Activated CD8-positive, alpha-beta T cell treated with anti-CD3 and anti-CD28 coated beads for 36 hours (primary cell): ENCODE measurements at places on chromosomes 4 and X.

- H3K4me3 ChIP-seq: no peak overlapping the region
- peaks cover 2% of the 10 kb centered on the region for H3K27me3 ChIP-seq
- DNase-seq: no peak
- no peaks in the 10 kb centered on the region for H3K4me1 ChIP-seq
- no peaks in the 10 kb centered on the region for H3K36me3 ChIP-seq
- no peak overlapping the region for H3K27ac ChIP-seq
Measured at GRCh38 chr4:7638984-7639789, 204.5 kb upstream of the PSAPL1 start.

DNA sequence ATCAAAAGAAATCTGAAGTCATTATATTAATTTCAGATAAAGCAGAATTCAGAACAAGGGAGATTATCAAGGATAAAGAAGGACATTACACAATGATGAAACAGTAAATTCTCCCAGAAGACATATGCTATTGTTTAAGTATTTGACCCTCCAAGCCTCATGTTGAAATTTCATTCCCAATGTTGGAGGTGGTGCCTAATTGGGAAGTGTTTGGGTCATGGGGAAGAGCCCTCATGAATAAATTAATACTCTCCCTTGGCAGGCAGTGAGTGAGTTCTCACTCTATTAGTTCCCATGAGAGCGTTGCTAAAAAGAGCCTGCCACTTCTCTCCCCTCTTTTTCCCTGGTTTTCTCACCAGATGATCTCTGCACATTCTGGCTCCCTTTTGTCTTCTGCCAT is 249.9 kb upstream of the GRIA3 start:
- no peaks in the 10 kb centered on the region for H3K27me3 ChIP-seq
- DNase-seq: no peak
- H3K27ac ChIP-seq: no peak overlapping the region
- H3K4me1 ChIP-seq: no peaks in the 10 kb centered on the region
- no peak overlapping the region for H3K4me3 ChIP-seq

- DNase-seq: no peak
- peaks cover 12% of the 10 kb centered on the region for H3K4me1 ChIP-seq
Measured at GRCh38 chrX:42432552-42432951, 345.4 kb downstream of the PPP1R2C start.

DNA sequence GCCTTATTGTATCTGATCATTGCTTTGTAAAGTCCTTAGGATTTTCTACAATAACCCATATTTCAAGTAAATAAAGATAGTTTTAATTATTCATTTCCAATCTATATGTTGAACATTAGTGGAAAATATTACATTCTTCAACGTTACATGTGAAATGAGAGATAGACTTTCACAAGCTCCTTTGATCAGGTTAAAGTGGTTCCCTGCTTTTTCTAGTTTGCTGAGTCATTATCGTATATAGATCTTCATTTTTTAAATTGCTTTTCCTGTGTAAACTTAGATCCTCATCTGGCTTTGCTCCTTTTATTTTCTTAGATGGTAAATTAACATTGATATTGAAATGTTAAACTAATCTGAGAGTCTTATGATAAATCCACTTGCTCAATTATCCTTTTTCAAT is 599.0 kb downstream of the TRAM1L1 start:
- DNase-seq: no peak
- H3K4me1 ChIP-seq: no peaks in the 10 kb centered on the region

DNA sequence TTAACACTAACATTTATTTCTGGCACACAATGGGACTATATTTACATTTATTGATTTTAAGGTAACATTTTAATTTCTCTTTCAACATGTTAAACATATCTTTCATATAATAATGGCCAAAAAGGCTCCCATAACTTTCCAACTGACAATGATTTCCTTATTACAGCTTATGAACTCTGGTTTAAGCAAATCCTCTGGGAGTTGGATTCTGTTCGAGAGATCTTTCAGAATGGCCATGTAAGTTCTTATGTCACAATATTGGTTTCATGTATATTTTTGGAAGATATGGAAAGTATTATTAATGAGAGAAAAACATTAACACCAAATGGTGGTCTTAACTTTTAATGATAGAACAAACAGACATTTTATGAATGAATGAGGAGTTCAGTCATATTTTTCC is 4.1 kb downstream of the TDO2 start:
- H3K27me3 ChIP-seq: peaks cover 16% of the 10 kb centered on the region
- H3K36me3 ChIP-seq: no peaks in the 10 kb centered on the region
- no peak overlapping the region for H3K27ac ChIP-seq
- H3K4me1 ChIP-seq: peaks cover 12% of the 10 kb centered on the region
- DNase-seq: no peak

DNA sequence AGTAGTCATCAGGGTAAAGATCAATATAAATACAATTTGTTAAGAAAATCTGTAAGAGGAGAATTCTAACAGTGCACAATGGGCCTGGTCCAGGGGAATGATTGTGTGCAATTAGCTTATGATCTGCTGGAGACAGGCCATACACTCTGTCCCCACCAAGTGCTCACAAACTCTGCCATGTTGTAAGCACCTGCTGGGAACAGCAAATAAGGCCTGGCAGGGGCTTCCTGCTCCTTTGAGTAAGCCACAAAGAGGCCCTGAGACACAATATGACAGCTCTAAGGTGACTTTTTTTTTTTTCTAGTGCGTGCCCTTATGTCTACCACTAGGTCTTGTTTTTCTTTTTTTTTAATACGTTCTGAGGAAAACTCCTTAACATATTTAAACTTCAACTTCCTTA is 866.3 kb upstream of the PCDH7 start:
- H3K27ac ChIP-seq: no peak overlapping the region
- no peak for DNase-seq
- no peaks in the 10 kb centered on the region for H3K27me3 ChIP-seq
- H3K36me3 ChIP-seq: no peaks in the 10 kb centered on the region
- H3K4me1 ChIP-seq: no peaks in the 10 kb centered on the region

GRCh38 chrX:119325456-119325855 is 73.7 kb upstream of the SLC25A43 start:
- no peaks in the 10 kb centered on the region for H3K36me3 ChIP-seq
- no peak overlapping the region for H3K4me3 ChIP-seq
- H3K4me1 ChIP-seq: no peaks in the 10 kb centered on the region
- DNase-seq: no peak

DNA sequence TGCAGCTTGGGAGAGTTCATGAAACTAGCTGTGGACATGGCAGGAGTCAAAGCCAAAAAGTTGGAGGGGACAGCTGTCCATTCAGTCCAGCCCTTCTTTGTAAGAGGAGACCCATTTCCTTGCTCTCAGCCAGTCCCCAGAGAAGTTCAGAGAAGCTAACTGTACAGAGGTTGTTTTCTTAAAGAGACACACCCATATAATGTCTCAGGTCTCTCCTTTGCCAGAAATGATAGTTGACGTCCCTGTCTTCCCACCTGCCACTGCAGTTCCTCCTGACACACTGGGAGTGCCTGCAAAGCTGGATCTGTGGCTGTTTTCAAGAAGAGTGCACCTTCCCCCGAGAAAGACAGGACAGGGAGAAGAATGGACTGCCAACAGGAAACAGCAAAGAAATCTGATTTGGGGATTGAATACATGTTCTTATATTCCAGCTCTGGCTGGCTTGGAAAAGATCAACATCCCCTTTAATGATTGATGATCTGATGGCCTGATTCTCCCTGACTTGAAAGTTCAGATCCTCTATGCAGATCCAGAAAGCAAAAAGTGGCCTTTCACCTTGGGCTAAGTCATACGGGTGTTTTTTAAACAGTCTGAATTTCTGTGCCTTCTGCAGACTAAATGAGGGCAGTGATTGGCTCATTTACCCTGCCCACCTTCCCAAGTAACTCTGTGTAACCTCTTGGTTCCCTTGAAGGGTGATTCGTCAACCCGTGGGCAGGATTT is 87.2 kb downstream of the MAOA start:
- no peaks in the 10 kb centered on the region for H3K27me3 ChIP-seq
- H3K27ac ChIP-seq: no peak overlapping the region
- no peak for DNase-seq
